ENCODE measurements at places on chromosomes 16 and 17.

- no peak for DNase-seq
Measured at GRCh38 chr16:50635505-50636392, 45.4 kb downstream of the SNX20 start.

DNA sequence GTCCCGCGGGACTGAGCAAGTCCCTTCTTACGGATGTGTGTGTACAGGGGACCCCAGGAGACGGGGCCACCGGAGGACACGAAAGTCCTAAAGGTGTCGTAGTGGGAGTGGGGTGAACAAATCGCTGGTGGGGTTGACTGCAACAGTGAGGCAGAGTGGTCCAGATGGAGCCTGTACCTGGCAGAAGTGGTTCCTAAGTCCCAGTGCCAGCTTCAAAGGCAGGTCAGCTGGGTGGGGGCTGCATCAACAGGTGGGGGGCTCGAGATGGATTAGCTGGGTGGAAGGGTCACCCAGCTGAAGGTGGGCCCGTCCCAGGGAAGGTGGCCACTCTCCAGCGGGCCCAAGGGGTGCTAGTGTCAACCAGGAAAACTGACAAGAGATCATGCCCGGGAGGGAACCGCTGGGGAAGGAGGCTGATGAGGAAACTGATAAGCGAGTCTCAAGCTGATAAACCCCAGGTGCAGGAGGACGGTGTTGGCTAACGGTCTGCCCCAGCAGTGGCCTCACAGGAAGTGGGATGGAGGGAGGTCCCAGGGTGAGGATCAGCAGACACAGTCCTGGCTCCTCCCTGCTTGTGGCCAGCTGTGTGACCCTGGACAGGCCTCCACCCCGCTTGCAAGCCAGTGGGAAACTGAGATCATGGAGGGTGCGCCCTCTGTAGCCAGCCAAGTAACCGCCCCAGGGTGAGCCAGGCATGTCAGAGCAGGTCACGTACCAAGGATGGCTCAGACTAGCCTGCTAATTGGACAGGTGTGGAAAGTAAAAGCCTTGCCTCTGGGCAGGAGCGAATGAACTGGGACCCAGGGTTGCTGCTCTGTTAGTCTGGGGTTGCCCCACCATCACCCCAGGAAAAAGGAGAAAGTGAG, 1.0 kb downstream of the ORAI3 start:
- peak; percentile 32 for DNase-seq

DNA sequence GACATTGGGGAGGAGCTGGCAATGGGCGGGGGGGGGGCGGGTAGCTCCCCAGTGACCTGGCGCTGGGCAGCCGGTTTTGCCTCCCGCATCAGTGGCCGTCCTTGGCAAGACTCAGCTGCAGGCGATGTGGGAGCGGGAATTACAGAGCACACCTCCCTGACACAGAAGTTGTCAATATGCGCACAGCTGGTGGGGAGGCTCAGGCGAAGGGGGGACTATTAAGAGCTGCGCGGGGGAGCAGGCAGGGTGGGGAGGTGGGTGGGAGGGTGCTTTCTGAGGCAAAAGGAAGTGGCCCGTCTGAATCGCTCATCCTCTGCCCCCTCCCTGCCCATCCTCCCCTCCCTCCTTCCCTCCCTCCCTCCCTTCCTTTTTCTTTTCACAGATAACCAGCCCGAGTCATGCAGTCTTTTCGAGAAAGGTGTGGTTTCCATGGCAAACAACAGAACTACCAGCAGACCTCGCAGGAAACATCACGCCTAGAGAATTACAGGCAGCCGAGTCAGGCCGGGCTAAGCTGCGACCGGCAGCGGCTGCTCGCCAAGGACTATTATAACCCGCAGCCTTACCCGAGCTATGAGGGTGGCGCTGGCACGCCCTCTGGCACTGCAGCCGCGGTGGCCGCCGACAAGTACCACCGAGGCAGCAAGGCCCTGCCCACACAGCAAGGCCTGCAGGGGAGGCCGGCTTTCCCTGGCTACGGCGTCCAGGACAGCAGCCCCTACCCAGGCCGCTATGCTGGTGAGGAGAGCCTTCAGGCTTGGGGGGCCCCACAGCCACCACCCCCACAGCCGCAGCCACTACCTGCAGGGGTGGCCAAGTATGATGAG, 44.0 kb downstream of the SREBF1 start:
- peak; percentile 84 for DNase-seq

- DNase-seq = no peak
Measured at GRCh38 chr17:72104863-72105234, 16.0 kb upstream of the SOX9 start.

GRCh38 chr16:19046062-19046461, 21.4 kb upstream of the COQ7 start:
- DNase-seq = no peak

DNA sequence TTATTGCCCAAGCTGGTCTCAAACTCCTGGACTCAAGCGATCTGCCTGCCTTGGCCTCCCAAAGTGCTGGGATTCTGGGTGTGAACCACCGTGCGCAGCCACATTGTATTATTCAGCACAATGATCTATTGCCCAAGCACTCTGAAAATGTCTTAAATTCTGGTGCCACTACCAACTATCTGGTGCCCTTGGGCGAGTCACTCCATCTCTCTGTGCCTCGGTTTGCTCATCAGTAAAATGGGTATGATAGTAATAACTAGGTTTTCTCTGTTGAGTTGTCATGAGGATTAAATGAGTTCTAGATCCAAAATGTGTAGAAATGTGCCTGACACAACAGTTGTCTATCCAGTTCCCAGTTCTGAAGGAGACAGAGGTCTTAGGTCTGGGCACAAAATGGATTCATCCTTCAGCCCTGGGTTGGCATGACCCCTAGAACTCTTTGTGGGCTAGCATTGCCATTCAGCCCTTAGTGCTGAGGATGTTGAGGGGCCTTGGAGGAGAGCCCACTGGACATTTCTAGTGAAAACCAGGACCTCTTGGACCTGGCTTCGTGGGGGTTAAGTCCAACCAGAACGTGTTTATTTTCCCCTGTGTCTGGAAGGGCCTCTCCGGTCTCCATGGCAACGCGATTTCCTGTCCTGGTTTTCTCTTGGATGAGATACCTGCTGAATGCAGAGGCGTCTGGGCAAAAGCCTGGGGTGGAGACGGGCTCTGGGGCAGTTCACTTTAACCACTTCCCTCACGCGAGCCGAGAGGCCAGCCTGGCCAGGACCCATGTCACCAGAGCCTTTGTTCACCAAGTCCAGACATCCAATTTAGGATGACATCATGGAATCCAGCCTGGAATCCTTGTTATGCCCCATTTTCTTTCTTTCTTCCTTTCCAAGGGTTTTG, 43.7 kb upstream of the TNRC6A start:
- peak; percentile 81 for DNase-seq

DNA sequence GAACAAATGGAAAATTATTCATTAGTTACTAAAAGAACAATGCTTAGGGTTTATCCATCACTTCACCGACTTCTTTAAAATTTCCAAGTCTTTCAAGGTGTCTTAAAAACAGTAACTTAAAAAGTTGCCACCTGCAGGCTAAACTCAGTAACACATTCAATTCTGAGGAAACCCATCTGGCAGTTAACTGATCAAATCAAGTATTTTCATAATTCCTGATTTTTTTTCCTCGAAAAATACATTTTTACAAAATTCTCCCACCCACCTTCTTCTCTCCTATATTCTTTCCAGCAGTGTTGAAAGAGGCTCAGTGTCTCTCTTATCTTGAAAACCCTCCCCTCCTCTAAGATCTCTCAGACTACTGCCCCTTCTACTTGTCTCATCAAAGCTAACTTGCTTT, 29.9 kb downstream of the PARN start:
- peak; percentile 29 for DNase-seq

- no peak for DNase-seq
Measured at GRCh38 chr16:6918646-6919045, 414.0 kb upstream of the RBFOX1 start.

DNA sequence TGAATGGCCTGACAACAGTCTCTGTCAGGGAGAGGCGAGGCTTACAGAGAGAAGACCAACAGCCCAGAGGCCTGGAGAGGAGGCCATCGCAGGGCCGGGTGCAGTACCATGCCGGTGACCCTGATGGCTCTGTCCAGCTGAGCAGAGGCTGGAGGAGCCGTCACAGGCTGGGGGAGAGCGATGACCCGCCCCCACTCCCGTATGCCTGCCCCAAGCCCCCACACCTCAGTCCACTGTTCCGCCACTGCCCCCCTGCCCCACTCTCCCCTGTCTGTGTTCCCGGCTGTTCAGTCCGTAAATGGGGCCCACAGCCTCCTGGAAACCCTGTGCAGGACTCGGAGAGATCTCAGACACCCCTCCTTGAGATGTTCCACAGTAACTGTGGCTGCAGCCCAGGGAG, 12.8 kb upstream of the FAM83G start:
- DNase-seq = no peak

DNA sequence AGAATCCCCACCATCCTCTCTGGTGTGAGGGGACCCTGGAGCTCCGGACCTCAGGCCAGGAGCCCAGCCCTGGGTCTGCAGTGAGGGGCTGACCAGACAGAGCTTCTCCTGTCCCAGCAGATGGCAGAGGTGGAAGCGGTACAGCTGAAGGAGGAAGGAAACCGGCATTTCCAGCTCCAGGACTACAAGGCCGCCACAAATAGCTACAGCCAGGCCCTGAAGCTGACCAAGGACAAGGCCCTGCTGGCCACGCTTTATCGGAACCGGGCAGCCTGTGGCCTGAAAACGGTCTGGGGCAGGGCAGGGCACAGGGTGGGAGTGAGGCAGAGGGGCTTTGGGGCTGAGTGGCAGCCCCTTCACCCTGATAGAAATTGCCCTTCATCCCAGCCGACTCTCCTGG, 527 bp downstream of the UNC45B start:
- no peak for DNase-seq

DNA sequence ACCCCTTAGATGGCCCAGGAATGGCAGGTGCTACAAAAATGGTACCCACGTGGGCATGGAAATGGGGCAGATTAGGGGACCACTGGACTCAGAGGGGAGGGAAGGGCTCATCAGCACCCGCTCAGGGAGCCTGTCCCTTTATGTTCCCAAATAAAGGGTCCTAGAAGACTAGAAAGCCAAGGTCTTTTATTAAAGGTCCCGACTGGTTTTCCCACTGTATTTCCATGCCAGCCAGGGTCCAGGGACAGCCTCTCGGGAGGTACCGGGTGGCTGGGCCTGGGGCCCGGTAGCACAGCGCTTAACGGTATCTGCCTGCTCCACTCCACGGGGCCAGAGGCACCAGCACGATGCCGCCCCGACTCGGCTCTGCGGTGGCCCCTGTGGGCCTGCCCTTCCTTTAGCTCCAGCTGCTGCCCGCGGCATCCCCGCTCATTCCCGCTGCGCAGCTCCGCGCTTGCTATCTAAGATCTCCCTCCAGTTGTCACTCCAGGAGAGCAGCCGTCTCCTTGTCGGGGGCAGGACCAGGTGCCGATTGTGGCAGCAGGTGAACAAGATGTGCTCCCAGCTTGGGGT, 1.4 kb downstream of the NT5C start:
- no peak for DNase-seq

DNA sequence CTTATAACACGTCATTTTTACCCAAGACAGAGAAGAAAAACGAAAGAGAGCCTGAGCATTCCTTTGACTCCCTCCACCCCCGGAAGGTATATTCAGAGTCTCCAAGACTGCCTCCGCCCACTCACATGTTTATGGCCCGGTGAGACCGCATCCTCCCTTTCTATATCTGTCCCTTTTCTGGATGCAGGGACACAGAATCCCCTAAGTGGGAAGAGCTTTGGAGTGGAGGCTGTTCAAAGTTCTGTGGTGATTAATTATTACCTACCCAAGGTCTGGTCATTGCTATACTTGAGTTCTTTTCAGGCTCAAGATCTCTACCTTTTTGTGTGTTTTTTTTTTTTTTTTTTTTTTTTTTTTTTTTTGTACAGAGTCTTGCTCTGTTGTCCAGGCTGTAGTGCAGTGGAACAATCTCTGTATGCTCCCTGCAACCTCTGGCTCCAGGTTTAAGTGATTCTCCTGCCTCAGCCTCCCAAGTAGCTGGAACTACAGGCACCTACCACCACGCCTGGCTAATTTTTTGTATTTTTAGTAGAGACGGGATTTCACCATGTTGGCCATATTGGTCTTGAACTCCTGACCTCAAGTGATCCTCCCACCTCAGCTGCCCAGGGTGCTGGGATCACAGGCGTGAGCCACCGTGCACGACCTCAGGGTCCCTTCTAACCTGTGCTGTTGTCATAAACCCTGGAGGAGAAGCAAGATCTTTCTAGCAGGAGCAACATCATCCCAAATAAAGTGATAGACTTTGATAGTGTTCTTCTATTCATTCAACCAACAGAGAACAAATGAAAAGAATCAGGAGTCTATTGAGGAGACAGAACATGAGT, 407.1 kb downstream of the WWOX start:
- peak; percentile 14 for DNase-seq

- no peak for DNase-seq
Measured at GRCh38 chr16:78606545-78606944, 507.1 kb downstream of the WWOX start.

- no peak for DNase-seq
Measured at GRCh38 chr16:88888461-88889387, 22.3 kb upstream of the PABPN1L start.

- DNase-seq = no peak
Measured at GRCh38 chr16:11534262-11534661, 52.5 kb downstream of the LITAF start.

- no peak for DNase-seq
Measured at GRCh38 chr16:1696863-1697262, 9.1 kb upstream of the MAPK8IP3 start.

DNA sequence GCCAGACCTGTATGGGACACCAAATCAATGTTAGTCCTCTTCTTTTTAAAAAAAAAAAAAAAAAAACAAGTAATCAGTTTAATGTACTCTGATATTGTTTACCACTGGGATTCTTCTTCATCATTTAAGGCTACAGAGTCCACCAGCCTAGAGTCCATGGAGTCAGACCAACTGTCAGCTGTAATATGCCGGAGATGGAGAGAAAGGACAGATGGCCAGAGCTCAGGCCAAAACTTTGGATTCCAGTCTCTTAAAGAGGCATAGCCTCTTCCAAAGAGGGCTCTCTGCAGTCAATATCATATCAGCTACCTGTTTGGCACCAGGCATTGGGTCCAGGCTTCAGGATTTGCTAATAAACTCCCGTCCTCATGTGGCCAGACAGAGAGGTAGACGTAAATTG, 469.6 kb upstream of the HSBP1 start:
- DNase-seq = no peak

DNA sequence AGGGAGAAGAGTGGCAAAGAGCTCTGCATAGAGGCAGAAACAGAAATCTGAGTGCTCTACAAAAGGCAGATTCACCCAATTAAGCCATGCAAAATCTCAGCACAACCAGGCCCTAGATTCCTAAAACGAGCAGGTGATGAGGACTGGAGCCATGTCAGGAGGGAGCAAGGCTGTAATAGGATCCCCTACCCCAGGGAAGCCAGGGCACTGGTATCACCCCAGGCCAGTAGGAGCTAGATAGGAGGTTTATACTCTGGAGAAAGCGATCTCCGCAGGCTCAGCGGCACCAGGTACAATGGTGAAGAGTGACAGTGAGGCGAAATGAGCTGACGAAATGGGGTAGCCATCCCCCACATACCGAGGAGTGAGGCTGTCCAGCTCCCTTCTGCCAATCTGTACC, 171.5 kb downstream of the PARN start:
- DNase-seq = no peak

DNA sequence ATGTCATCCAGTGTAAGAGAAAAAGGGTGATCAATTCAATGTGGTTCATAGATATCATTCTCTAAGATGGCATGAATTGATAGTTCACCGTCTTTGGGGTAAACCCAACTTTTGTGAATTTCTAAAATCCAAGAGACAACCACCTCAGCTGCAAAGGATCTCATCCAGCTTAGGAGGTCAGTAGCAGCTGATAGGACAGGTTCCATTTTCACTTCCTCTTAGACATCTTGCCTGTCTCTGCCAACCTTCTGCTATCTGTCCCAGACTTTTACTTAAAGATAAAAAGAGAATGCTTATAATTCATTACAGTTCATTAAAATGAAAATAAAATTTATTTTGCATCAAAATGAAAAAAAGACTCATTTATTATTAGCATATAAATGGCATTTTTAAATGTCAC, 468.2 kb downstream of the XYLT1 start:
- DNase-seq = no peak

Measured in fibroblast of skin of right biceps (primary cell).